ENCODE measurements at places on chromosomes 5 and 9. TPM values are rescaled to one million over a fixed set of nuclear protein-coding genes. Genes with fewer than 3 reads are reported as not detected.

DNA sequence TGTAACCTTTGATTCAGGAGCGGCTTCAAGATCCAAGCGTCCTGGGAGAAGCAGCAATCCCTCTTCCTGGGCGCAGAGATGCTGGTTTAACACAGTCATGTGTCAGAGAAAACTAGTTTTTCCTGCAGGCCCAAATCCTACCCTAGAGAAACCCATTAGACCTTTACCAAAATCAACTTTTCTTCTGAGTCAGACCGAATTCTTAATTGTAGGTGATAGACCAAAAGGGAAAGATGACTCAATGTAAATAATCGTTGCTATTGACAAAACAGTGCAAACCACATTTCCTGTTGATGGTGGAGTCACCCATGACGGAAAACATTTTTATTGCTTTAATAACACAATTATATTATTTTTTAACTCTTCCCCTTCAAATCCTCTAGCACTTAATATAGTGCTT, 40.1 kb downstream of the SLC1A1 start:
- no peak for DNase-seq

The PCDHGB3 gene
- 1.3 TPM for total RNA-seq

The CBY3 gene
- not detected for total RNA-seq

GRCh38 chr5:95487880-95488279, 66.9 kb downstream of the SKIC3 start:
- no peak for DNase-seq

The STC2 gene
- total RNA-seq = 219 TPM

DNA sequence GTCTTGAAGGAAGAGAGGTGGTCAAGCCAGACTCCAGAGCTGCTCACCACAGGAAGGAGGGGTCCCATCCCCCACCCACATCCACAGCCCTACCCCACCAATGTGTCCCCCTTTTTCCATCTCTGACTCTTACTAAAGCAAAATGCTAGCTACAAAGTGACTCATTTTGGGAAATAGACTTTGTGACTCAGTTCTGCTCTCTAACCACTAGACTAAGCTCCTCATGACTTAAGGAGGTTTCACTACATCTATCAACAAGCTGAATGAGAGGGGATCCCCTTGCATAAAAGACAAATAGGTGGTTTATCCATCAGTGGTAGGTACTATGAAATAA, 35.1 kb upstream of the ADRB2 start:
- peak; percentile 48 for DNase-seq
